NB4 (cell line): ENCODE measurements at places on chromosomes 1 and 21.

- DNase-seq, result peak; percentile 37
Measured at GRCh38 chr1:43764581-43764980, 57.2 kb downstream of the ST3GAL3 start.

GRCh38 chr1:247089616-247090375, 11.2 kb upstream of the ZNF670 start:
- DNase-seq, result no peak

DNA sequence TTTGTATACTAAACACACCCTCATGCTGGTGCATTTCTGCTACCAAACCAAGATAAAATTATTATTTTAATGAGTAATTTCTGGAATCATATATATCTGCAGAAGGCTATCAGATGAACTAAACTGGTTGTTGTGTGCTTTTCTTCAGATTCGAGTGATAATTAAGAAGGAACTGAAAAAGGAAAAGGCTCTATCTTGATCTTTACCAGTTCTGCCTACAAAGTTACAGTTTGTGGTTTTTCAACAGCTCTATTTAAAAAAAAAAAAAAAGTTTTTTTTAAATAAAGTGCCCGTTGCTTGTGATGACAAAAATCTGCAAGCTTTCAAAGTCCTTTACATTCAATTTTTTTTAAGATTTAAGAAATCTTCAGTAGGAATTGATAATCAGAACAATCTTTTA, 13.6 kb downstream of the DENND1B start:
- peak; percentile 47 for DNase-seq

DNA sequence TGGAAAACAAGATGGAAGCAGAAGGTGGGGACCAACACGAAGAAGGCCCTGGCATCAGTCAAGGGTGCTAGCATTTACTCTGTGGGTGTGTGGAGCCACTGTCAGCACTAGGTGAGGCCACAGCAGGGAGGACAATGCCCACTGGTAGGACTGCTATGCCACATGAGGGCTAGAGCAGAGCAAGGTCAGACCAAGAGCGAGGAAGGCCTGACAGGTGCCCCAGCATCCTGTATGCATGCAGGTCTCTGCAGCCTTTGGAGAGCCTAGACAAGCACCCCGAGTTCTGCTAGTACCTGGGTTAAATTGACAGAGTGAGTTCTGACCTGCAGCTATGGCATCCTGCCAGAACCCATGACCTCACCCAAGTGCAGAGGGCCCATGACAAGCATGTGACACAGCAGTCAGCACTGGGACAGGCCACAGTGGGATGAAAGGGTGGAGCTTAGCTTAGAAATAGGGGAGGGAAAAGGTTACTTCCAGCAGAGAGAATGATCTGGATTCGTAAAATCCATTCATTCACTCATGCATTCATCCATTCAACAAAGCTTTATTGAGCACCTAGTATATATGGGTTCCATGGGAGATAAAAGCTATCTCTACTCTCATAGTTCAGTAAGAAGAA, 9.0 kb upstream of the CSF1 start:
- DNase-seq, result no peak

DNA sequence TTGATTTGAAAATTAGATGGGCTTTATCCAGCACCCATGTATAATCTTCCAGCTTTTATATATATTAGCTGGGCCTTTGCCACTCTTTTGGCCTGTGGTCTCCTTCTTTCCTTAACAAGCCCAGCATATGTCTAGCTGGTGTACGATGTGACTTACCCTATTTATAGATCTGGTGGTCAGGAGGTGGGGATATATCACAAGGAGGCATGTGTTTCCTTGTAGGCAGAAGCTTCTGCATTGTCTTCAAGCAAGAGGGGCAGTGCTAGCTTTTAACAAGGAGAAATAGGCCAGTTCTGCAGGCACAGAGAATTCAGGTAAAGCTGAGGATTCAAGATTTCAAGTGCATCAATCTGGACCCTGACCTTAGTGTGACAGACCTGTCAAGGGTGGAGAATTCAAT, 38.0 kb upstream of the DNASE2B start:
- DNase-seq, result no peak

DNA sequence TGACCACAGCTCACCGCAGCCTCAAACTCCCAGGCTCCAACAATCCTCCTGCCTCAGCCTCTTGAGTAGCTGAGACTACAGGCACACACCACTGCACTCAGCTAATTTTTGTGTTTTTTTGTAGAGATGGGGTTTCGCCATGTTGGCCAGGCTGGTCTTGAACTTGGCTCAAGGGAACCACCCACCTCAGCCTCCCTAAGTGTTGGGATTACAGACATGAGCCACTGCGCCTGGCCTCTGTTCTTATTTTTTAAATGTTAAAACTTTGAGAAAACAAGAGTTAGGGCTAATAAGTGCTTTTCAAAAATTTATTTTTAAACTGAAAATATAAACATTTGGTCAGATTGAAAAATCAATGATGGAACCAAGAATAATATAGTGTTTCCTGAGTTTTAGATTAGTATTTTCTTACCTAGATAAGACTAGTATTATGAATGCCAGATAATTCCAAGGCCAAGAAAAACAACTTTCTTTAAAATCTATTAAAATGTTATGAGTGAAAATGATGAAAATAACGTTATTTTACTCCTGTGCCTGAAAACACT, 66.2 kb upstream of the S1PR1 start:
- no peak for DNase-seq

DNA sequence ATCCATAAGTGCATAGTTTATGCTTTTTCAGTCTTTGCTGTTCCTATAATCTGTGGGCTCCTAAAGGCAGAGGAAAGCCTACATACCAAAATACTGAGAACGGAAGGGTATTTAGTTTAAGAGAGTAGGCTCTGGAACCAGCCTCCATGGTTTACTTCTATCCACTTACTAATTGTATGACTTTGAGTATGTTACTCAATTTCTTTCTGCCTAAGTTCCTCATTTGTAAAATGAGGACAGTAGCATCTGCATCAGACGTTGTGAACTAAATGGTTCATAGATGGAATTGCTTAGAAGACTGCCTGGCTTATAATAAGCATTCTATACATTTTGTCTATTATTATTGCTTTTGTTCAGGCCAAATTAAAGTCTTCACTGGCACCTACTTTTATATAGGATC, 111.0 kb downstream of the NTNG1 start:
- DNase-seq, result peak; percentile 11

DNA sequence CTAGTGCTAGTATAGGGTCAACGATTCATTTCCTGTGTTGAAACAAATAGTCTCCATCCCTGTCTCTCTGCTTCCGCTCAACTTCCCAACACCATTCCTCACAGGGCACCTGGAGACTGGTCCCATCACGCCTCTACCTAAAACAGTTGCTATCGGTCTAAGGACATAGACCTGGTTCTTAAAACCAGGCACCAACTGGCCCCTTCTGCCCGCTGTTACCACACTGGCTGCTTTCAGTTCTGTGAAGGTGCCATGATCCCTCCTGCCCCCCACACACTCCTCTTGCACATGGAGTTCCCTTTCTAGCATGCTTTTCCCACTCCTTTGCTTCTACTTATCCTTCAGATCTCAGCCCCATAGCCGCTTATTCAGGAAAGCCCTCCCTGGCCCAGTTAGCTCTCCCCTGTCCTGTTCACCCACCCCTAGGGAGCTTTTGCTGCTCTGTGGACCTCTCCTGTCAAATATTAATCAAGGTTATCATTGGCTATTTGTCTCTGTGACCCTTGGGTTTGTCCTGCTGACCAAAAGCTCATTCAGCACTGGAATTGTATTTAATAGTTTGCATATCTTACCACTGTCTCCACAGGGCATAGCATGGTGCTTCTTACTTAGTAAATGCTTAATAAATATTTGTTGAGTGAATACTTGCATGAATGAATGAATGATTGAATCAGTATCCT, 11.9 kb upstream of the KPRP start:
- no peak for DNase-seq

- DNase-seq, result no peak
Measured at GRCh38 chr1:115426956-115427355, 88.9 kb upstream of the NGF start.

DNA sequence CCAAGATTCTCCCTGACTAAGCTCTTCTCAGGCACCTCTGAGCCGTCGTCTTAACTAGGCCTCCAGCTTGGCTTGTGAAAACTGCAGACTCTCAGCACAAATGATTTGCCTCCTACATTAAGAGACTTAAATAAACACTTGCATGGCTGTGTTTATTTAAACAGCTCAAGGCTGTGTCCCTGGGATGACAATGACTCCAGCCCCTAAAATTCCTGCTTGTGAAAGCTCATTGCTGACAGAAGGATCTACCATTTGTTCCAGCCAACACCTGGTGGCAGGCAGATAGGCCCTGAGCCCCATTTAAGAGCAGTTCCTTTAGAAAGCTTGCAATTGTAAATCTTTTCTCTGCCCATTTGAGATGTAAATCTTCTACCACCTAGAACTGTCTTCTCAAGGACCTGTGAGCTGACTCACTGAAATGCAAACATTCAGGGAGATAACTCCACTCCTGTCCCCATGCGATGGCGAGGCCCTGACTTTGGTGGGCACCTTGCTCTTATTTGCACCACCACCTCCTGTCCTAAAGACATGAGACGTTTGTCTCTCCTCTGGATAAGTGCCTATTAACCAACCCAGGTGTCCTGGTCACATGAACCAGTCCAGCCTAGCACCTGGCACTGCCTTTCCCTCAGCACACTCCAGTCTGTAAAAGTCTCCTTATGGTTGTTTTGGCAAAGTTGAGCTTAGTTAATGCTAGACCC, 15.1 kb upstream of the PCP4 start:
- no peak for DNase-seq

GRCh38 chr1:6273380-6273891, 12.5 kb upstream of the GPR153 start:
- no peak for DNase-seq

GRCh38 chr1:238647877-238648276, 738.5 kb upstream of the CHRM3 start:
- DNase-seq, result peak; percentile 5

- no peak for DNase-seq
Measured at GRCh38 chr1:16116002-16116401, 39.9 kb downstream of the EPHA2 start.

DNA sequence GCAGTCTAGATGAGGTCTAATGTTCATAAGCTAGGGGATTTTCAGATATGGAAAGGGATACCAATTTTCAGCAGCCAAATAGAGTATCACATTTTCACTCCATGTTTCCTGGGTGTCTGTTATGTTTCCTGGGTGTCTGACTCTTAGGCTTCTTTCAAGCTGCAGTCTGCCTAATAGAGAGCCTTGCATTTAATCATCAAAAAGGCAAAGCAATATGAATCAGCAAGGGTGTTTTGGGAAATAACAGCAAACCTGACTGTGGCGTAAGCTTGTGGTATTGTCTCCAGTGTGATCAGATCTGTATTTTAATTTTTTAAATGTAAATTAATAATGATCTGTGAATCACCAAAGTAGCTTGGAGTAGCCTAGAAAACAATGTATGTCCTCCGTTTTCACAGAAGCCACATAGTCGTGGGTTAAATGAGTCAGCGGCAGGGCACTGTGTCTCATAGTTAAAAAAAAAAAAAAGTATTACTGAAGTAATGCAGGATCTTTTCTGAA, 10.4 kb downstream of the LGALS8 start:
- DNase-seq, result peak; percentile 21

DNA sequence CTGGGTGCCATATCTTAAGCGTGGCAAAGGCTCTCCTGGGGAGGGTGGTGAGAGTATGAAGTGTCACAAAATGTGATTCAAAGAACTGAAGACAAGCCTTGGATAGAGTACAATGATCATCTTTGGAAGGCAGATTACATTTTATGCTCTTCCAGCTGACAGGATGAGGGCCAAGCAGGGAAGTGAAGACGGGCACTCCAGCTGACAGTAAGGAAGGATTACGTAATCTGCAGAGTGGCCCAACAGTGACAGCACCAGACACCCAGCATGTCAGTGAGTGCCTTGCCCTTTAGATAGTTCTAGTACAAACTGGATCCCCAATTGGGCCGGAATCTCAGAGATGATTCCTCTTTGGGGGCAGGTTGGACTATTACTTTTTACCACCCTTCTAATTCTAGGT, 52.7 kb downstream of the UBE2T start:
- peak; percentile 33 for DNase-seq

- peak; percentile 58 for DNase-seq
Measured at GRCh38 chr1:3170561-3171453, 101.8 kb downstream of the PRDM16 start.

DNA sequence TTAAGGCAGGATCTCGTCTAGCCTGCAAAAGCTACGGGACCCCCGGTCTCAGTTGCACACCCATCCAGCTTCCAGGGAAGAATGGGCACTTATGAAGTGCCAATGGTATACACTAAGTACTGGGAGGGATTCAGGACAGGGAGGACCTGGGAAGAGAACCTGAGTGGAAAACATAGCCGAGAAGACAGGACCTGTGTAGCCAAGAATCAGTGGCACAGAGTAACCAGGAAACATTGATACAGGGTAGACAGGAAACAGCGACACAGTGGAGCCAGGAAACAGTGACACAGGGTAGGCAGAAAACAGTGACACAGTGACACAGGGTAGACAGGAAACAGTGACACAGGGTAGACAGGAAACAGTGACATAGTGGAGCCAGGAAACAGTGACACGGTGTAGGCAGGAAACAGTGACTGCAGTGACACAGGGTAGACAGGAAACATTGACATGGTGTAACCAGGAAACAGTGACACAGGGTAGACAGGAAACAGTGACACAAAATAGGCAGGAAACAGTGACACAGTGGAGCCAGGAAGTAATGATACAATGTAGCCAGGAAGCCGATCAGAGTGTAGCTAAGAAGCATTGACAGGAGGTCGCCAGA, 138.0 kb upstream of the ARHGEF16 start:
- DNase-seq, result no peak

- peak; percentile 42 for DNase-seq
Measured at GRCh38 chr1:89271341-89272015, 1.2 kb downstream of the GBP5 start.

- DNase-seq, result no peak
Measured at GRCh38 chr1:114671011-114671938, 1.4 kb upstream of the DENND2C start.

- peak; percentile 12 for DNase-seq
Measured at GRCh38 chr1:151720974-151721787, at the start of gene RIIAD1. RIIAD1 (plus strand) TSS chr1:151721522; CDS start chr1:151721537, 15 bp downstream.

DNA sequence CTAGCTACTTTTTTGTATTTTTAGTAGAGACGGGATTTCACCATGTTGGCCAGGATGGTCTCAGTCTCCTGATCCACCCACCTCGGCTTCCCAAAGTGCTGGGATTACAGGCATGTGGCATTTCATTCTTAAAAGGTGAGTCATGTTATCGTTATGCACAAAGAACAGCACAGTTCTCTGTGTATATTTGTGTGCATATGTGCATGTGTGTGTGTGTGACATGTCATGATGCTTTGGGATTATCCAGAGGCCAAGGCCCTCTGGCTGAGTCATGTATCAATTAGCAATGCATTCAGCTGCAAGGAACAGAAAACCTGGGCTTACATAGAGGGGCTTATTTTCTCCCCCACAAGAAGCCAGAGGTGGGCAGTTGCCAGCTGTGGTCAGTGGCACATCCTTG, 301.7 kb upstream of the KAZN start:
- DNase-seq, result no peak

DNA sequence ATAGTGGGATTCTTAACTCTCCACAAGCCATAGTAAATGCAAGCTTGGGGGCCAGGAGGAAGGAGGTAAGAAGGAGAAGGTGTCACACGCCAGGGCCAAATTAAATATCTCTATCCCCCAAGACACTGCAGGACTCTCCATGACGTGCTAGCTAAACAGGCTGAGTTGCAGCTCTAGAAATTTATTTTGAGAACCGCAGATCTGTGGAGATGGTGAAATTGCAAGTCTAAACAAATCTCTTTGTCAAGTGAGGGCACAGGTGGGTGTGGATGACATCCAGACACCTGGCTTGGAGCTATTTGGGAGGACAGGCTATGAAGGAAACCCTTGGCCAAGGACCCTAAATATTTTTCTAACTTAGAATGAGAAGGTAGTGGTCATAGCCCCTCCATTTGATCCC, 39.5 kb upstream of the USP1 start:
- DNase-seq, result no peak
